Sigmoid colon (tissue), 7 donors: ENCODE measurements at places on chromosomes 2 and 18. TPM values are rescaled to one million over a fixed set of nuclear protein-coding genes. Genes with fewer than 3 reads are reported as not detected.
A peak's percentile ranks its signal among the peaks of the same experiment; 100 is the strongest.

The LBX2 gene
- total RNA-seq, result not detected

The PLB1 gene
- 5.0 TPM for total RNA-seq

DNA sequence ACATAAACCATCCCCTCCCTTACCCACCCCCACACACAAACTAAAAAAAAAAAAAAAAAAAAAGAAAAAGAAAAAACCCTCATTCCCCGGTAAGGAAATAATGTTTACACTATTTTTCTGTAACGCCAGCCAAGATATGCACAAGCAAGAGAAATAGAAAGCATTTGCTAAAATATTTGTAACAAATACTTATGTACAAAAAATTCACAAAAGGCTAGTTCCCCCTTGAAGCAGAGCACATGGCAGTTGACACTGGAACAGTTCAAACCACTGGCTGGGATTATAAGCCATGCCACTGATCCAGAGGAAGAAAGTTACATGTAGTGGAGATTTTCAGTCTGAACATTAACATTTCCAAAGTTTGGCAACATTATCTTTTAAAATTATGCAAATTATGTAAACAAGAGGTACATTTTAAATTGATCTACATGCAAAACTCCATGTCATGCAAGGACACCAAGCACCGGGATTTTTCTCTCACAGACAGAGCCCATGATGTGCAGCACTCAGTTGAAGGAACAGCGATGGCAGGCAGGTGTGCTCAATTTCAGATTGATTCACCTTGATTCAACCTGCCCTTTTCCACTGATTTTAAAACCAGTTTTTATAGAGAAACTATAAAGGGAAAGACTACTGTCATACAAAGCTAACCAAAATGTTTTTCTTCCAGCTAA is 21.4 kb downstream of the PNO1 start:
- DNase-seq, result no peak

The CXCR4 gene
- 7.6 TPM for total RNA-seq

GRCh38 chr2:212032032-212032431 is 506.6 kb downstream of the ERBB4 start:
- DNase-seq, result no peak

The TUBB8B gene
- total RNA-seq, result not detected

GRCh38 chr2:116585669-116586327 is 1228.7 kb upstream of the DDX18 start:
- no peak for DNase-seq

The RAMP1 gene
- 419 TPM for total RNA-seq

The EMILIN1 gene
- 333 TPM for total RNA-seq

The DUSP19 gene
- 7.2 TPM for total RNA-seq

- DNase-seq, result no peak
These were observed 17.2 kb upstream of the NMI start for GRCh38 chr2:151306621-151307020.

The CRYGD gene
- not detected for total RNA-seq

GRCh38 chr2:189681903-189682302 is 7.4 kb downstream of the ANKAR start:
- DNase-seq, result no peak

- DNase-seq, result no peak
These were observed 187.8 kb downstream of the FTCDNL1 start for GRCh38 chr2:199663157-199663556.

DNA sequence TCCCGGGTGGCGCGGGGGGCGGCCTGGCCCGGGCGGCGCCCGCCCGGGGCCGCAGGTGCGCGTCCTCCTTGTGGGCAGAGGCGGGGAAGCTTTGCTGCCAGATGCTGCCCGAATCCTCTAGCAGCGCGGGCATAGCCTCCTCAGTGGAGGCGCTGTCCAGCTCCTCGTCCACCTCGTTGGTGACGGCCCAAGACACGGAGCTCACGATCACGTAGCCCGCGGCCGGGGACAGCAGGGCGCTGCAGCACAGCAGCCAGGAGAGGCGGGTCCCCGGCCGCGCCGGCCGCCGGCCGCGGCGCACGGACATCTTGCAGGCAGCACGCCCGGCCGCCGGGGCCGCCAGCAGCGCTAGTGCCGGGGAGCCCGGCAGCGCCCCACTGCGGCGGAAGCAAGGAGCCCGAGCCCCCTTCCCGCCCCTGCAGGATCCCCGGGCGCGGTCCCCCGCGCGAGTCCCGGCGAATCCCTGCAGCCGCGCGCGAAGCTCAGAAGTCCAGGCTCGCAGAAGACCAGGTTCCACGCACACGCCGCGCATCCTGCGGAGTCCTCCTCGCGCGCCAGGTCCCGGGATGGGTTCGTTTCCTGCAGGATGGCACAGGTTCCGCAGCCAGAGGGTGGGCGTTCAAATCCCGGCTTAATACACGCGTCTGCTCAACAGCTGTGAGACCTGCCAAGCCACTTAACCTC is at the start of gene CREG2:
CREG2 (minus strand) TSS at position 353 of the 684 bp plus-strand sequence; CDS start at position 307, 46 bp downstream.
- peak; percentile 74 for DNase-seq

- DNase-seq, result no peak
These were observed 5.4 kb downstream of the IMMT start for GRCh38 chr2:86189782-86190416.

GRCh38 chr18:59550174-59550516 is 147.1 kb downstream of the CCBE1 start:
- DNase-seq, result no peak

The DYNC2LI1 gene
- total RNA-seq, result 15.1 TPM

GRCh38 chr2:112621790-112622527 is 23.8 kb upstream of the SLC20A1 start:
- DNase-seq, result peak; percentile 34

GRCh38 chr2:19346983-19347618 is 11.3 kb downstream of the OSR1 start:
- no peak for DNase-seq

- no peak for DNase-seq
These were observed 46.8 kb downstream of the MRPS5 start for GRCh38 chr2:95074663-95075439.

DNA sequence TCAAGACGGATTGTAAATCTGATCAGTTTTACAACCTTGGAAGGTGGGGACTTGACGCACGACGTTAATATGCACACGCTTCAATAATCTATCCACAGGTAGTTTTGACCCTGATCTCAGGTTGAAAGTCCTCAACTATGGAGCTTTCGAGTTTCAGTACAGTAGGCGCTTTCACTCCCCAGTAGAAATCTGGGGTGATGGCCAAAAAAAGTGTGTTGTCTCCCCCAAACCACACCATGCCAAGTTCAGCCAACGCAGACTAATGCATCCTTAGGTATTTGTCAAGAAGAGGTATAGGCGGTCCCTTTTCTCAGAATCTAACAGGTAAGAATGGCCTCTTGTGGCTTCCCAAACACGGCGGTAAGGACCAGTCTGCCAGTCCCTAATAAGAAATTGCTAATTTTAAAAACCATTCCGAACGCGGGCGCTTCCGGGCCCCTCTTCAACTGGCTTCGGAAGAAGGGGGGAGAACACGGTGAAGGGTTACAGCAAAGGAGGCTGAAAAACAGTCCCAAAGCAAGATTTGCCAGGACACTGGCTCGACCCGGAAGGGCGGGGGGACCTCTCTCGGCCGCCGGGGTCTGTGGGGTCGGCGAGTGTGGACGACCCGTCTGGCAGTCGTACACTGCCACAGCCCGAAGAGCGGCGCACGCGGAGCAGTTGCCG is 659 bp downstream of the FAM210A start:
- DNase-seq, result no peak

DNA sequence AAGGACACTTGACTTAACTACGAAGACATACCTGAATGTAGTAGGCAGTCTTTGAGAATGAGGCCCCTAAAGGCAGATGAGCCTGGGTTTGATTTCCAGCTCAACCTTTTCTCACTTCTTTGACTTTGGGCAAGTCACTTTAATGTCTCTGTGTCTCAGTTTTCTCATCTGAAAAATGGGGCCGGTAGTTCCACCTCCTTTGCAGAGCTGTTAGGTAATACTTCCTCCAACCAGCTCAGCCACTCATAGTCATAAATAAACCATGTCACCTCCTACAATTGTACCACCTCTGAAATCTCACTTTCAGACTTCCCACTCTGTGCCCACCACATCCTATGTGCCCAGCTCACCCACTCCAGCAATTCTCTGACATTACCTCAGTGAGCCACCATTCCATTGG is 10.4 kb downstream of the ARHGAP25 start:
- DNase-seq, result no peak

The DLGAP1 gene
- 2.1 TPM for total RNA-seq

The FEV gene
- total RNA-seq, result not detected

The PAX8 gene
- total RNA-seq, result 0.71 TPM

DNA sequence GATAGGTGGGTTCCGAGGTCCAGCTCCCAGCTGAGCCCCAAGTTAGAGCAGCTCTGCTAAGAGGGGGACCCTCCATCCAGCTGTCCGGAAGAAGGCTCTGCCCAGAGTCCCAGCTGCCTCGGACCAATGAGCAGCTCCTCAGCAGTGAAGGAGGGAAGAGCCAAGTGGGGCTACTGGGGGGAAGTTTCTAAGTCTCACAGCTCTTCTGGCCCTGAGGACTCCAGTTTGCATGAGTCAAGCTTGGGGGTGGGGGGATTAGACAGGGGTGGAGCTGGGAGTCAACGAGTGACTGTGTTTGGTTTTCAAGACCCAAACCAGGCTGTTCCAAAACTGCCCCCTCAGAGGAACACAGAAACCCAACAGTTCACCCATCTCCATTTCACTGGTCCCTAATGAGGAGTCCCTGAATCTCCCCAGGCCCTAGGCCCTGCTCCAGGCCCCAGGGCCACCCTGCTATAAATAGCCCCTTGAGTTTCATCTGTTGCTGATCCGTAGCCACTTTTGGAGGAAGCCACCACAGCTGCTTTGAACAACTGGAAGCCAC is 100.9 kb downstream of the TNS1 start:
- peak; percentile 88 for DNase-seq

DNA sequence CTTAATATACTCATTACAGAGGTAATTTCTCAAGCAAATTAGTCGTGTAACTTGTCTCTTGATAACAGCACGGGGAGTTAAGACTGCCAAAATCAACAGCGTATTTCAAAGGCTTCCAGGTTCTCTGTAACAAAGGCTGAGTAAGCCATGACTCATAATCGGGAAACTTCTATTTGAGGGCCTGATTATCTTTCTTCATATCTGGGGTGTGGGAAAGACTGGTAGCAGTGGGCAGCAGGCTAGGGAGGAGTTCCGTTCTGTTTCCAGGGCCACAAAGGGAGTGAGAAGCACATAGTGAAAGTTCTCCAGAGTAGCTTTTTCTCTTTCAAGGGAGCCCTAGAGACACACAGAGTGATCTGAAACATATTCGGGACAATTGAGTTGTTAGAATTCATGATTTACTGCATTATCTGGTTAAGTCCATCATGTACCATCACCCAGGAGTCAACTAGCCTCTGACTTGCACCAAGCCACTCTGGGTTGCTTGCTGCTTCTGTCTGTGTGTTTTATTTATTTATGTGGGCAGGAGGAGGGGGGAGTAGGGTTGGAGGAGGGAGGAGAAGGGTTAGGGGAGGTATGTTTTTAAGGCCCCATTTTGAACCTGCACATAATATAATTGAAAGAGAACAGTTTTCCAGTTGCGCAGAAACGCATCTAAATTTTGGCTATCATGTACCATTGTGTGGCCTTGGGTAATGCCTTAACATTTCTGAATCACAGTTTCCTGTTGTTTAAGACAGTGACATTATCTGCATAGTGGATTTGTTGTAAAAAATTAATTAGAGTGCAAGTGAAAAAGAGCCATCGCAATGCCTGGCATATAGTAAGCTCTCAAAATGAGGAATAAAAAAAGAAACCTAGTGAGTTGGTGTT is 80.5 kb upstream of the ITPRID2 start:
- no peak for DNase-seq

The FAM210A gene
- total RNA-seq, result 12.7 TPM

DNA sequence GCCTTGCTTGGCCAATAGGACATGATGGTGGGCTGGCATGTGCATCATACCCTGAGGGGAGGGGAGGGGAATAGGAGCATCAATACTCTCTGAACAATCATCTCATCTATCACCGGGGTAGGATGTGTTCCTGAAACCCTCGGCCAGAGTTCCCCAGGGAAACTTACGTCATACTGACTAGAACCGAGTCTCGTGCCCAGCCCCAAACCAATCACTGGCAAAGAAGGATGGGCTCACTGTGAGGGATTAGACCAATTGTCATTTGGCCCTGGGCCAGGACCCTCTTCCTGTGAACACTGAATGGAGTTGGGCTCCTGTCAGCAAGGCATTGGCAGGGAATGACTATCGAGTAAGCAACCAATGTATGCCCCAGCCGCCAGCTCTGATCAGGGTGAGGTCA is 261.5 kb downstream of the MYCN start:
- no peak for DNase-seq

The ANKMY1 gene
- total RNA-seq, result 10.2 TPM

DNA sequence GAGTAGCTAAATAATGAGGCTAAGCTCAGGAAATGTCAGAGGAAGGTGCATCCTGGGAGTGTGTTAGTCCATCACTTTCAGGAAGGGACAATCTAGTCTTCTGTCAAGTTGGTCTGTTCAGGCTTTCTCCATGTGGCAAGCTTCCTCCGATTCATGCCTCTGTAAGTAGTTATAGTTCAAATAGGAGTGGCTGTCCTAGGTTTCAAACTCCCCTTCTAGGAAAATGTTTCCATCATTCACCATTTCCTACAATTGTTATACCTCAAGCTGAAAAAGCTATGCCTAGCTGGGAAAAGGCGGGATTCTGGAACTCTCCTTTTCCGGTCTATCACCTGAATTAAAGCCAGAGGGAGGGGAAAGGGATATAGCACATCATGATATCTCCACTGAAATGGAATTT is 287.7 kb upstream of the ZSWIM2 start:
- no peak for DNase-seq

The ZNG1B gene
- total RNA-seq, result 24.7 TPM

DNA sequence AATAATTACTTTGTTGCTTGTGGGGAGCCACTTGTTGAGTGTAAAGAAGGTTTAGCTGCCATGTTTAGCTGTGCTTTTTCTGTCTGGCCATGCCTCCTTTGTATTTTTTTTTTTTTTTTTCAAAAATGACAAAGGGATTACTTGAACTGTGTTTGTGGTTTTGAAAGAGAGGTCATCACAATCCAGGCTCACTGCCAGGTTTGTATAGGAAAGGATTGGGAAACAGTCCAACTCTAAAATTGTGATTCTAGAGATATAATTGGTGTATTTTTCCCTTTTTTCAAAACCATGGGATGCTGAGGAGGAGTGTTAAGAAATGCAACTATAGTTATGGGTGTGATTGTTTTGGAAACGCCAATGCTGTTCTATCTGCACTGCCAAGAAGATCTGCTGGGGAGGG is 4.3 kb downstream of the ITPRIPL1 start:
- DNase-seq, result no peak

The UGT1A10 gene
- total RNA-seq, result not detected

The TMEM200C gene
- 0.66 TPM for total RNA-seq

DNA sequence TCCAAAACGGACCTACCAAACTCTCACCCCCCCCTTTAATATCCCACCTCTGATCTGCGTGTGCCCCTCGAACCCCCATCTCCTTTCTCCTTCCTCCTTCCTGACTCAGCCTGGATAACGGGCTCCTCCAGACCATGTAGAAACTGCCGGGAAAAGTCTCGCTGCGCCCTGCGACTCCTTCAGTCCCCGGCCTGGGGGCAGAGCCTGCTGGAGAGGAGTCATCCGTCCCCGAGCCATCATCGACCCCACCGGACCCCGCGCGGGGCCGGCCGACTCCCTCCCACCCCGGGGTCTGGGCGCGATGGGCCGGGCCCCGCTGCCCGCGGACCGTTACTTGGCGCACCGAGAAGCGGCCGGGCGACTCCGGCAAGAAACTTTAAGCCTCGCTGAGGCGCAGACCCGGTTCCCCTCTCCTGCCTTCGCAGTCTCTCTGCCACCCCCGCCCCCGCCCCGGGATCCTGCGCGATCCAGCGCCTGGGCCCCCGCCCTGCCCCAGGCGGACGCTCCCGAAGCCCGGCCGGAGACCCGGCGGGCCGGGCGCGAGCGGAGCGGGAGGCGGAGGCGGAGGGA is 3.4 kb downstream of the ZEB2 start:
- no peak for DNase-seq

- DNase-seq, result no peak
These were observed 23.6 kb downstream of the MALT1 start for GRCh38 chr18:58694720-58695468.
